ENCODE measurements at places on chromosomes 6 and 20.

- no peak for DNase-seq
Measured at GRCh38 chr20:17673084-17673483, 9.0 kb downstream of the RRBP1 start.

- peak; percentile 42 for DNase-seq
Measured at GRCh38 chr6:167091026-167091804, 31.7 kb upstream of the CCR6 start.

GRCh38 chr6:8100159-8100854 is 2.0 kb downstream of the EEF1E1 start:
- no peak for DNase-seq

- no peak for DNase-seq
Measured at GRCh38 chr6:75292555-75292954, 8.0 kb upstream of the TMEM30A start.

- DNase-seq, result no peak
Measured at GRCh38 chr20:23325107-23325506, 25.5 kb upstream of the NXT1 start.

Data from CD4-positive, alpha-beta T cell treated with Interleukin-17A for 4 hours (primary cell).